ENCODE measurements at places on chromosomes 6 and 20.
A peak's percentile ranks its signal among the peaks of the same experiment; 100 is the strongest.

DNA sequence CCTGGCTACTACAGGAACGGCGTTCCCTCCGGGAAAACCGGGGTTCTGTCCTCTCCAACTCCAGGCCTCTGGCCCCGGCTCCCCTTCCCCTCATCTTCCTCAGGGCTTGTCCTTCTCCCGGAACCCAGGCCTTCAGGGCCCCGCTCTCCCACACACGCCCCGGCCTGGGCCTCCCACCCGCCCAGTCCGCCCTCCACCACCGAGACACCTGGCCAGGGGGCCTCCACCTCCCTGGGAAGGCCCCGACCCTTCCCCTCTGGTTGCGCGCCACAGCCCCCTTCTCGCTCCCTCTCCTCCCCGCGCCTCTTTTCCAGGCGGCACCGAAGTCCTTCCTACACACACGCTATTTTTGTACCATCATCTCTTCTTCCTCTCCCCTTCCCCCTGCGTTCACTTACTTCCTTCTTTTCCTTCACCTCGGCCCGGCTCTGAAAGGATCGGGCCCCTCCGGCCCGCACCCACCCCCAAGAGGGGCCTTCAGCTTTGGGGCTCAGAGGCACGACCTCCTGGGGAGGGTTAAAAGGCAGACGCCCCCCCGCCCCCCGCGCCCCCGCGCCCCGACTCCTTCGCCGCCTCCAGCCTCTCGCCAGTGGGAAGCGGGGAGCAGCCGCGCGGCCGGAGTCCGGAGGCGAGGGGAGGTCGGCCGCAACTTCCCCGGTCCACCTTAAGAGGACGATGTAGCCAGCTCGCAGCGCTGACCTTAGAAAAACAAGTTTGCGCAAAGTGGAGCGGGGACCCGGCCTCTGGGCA, 1.3 kb upstream of the SIRPA start:
- DNase-seq: no peak

- no peak for DNase-seq
Measured at GRCh38 chr6:77341058-77341986, 122.0 kb downstream of the HTR1B start.

- no peak for DNase-seq
Measured at GRCh38 chr6:11659757-11660156, 118.8 kb downstream of the ADTRP start.

DNA sequence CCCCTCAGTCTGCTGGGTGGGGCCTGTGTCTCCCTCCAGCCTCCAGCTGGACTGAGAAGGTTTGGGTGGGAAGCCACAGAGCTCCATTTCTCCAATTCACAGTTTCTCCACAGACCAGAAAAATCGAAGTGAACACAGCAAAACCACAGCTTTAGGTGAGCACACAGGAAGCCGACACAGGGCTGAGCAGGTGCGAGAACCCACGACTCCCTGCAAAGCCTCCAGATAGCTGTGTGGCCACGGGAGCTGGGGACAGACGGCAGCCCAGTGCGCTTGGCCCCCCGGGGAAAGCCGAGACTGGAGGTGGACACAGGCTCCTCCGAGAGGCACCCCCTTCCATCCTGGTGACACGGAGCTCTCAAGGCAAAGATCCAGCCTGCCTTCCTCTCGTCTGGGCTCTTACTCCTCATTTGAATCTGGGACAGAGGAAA, 29.0 kb upstream of the MPC1 start:
- DNase-seq: peak; percentile 20

DNA sequence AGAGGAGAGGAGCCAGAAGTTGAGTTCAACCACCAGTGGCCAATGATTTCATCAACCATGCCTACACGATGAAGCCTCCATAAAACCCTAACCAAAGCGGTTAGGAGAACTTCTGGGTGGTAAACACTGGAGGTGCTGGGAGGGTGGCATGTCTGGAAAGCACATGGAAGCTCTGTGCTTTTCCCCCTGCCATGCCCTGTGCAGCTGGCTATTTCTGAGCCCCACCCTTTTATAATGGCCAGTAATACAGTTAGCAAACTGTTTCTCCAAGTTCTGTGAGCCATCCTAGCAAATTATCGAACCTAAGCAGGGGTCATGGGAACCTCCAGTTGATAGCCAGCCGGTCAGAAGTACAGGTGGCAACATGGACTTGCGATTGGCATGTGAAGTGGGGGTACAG, 147.8 kb upstream of the INSM1 start:
- no peak for DNase-seq

DNA sequence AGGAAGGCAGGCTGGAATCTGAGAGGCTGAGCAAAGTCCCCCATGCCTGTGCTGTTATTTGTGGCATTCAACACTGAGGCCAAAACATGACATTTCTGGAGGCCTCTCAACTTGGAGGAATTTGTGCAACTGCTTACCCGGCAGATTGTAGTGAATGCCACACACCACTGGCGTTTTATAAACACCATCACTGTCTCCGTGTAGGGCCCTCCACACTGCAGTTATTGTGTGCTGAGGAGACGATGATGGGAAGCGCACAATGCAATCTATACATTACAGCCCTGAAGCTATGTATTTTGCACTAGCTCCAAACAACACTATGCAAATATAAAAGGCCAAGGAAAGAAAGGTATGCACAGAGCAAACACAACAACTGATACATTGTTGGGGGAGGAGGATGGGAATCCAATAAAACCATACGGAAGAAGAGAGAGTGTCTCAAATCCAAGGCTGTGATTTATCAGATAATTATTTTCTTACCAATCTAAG, 106.5 kb downstream of the SMLR1 start:
- DNase-seq: no peak

- no peak for DNase-seq
Measured at GRCh38 chr6:38225766-38226165, 406.2 kb downstream of the ZFAND3 start.

GRCh38 chr6:133757335-133757734, 131.6 kb upstream of the TCF21 start:
- DNase-seq: no peak

- DNase-seq: peak; percentile 64
Measured at GRCh38 chr6:37514321-37514771, 14.7 kb upstream of the CCDC167 start.

- DNase-seq: no peak
Measured at GRCh38 chr6:43699564-43700186, 12.1 kb upstream of the MRPS18A start.

DNA sequence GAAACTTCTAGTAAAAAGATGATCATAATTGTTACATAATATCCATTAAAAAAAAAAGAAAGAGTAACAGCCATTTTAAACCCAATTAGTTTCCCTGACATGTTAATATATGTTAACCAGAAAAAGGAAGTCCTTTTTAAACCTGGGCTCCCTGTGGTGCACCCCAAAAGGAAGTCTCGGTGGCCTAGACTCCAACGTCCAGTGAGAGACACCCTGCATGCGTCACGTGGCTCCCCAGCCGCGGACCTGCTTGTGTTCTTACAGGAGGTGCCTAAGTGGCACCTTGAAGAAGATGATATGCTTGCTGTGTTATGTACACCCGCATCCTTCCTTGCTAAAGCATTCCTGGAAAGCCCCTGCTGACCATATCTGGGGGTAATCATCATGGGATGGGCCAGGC, 50.1 kb downstream of the FOXC1 start:
- no peak for DNase-seq

DNA sequence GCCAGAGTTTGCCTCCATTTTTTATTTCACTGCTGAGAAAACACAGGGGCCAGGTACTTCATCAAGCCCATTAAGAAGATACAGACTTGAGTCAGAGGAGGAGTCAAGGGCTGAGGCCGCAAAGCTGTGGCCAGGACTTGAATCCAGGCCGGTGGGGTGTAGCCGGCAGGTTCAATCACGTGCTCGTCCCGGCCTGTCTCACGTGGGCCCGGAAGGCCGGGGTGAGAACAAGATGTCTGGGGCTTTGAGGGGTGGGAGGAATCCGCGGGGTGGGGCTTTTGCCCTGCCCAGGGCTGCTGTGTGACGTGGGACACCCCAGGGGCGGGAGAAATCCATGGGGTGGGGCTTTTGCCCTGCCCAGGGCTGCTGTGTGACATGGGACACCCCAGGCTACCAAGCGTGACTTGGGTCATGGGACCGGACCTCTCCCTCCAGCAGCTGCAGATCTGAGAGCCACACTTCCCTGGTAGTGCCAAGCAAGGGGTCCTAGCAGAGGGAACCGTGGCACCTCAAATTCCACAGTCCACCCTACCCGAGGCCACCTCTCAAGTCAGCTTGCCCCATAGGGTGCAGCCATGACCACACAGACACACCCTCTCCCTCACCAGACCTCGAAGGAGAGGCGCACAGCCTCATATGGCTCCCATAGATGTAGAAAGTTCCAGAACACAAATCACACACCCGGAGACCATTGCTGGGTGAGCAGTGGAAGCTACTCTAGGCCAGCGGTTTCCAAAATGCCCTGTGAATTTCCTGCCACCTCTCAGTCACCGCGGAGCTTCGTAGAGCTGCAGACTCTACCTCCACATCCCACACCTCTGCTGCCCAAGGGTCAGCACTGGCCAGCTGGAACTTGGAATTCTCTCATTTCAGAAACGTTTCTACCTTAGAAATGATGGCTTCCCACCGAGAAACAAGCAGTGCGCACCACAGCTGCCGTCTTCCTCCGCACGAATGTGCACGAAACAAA, 156.1 kb downstream of the DLL1 start:
- DNase-seq: no peak

DNA sequence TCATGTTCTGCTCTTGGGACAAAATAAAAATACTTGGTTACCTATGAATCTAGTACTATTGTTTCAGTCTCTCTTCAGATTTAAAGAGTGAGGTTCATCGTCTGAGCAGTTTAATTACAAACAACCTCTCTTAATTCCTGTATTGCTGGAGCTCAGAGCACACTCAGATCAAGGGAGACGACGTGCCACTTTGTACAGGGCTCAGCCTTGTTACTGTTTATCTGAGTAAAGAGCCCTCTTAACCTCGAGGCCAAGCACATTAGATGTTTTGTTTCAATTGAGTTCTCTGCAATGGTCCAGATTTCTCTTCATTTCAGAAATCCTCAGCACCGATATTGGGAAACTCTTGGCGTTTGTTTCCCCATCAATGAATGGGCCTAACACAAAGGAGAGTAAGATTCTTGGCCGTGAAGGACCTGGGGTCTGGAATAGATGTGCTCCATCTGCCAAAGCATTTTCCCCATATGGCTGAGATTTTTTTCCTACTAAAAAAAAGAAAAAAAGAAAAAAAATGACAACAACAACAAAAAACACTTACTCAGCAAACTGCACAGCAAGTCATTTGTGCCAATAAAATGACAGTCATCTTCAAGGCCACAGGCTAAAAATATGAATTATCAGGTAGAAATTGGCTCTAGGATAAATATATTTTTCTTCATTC, 82.6 kb upstream of the CCN6 start:
- no peak for DNase-seq

GRCh38 chr6:12472601-12473038, 182.5 kb downstream of the EDN1 start:
- no peak for DNase-seq

- no peak for DNase-seq
Measured at GRCh38 chr6:154356690-154357089, at the start of gene IPCEF1. Gene IPCEF1 (minus strand): TSS chr6:154356803. CDS start chr6:154265947, 90,856 bp downstream.

- DNase-seq: no peak
Measured at GRCh38 chr6:120648713-120649112, 685.6 kb downstream of the TBC1D32 start.

DNA sequence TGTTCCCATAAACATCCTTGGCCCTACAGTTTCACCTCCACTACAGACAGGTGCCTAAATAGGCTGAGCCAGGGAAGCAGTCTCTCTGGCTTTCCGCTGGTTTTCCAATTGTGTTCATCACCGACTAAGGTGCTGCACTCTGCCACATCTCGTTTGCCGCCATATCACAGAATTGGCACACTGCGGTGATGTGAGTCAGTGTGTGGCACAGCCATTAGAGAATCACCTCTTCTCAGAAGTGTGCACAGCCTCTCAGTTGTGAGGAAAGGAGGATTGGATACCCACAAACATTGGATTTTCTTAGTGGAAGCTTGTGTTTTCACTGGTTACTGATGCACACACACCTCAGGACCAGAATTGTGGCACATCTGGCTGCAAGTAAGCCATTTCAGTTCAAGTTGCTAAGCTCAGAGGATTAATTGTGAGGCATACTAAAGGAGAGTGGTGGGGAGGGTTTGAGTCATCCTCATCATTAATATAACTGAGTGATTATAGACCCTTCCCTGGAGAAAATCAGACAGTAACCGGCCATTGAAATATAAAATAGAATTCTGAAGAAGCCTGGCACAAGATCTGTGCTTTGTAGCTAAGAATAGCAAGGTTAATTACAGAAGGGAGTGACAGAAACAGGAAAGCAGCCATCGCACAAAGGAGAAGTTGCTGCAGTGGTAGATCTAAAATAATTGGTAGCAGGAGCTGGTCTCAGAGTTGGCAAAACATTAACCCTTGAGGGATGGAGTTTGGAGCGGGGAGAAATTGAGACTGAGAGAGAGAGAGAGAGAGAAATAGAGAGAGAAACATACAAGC, 506.9 kb downstream of the LMBRD1 start:
- DNase-seq: no peak

DNA sequence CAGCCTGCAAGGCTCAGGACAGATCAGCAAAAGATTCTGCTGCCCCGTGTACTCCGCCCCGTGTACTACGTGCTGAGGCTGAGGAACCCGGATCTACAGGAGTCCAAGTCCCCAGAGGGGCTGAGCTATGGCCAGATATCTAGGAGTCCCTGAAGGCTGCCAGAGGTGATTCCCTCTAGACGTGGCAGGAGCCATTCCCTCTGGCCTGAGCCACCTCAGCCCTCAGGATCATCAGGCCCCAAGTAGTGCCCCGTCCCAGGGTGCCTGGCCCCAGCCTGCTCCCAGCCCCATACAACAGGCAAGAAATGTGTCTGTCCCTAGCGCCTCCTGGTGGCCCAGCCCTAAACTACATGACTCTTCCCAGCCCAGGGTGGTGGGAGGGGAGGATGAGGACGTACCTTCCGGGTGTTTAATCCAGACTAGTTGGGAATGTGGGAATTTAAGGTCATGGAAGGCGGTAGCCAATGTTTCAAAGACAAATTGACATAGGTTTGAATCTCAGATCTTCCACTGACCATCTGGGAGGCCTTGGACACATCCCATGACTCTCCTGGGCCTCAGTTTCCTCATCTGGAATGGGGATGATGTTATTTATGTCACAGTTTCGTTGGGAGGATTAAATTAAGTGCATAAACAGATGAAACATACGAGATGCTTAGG, 49.4 kb upstream of the PTPN1 start:
- DNase-seq: peak; percentile 85

GRCh38 chr6:105799056-105799455, 287.1 kb upstream of the PRDM1 start:
- no peak for DNase-seq

DNA sequence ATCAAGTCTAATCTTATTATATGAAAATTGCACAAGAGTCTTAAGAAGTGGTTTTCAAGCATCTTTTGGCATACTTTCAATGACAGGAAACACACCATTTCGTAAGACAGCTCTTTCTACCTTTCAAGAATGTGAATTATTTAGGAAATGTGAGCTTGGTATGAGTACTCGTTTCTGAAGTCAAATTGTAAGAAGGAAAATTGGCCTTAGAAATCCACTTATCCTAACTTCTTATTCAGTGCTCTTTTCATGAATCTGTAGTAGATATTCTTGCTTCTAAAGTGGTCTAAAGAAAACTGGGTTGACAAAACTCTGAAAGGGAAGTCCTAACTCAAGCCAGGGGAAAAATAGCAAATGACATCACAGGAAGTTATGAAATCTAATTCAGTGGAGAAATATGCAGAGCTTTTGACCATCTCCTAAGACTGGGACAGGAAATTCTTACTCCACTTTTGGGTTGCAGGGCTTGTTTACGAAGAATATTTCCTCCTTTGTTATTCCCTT, 38.5 kb upstream of the OGFRL1 start:
- no peak for DNase-seq

All from stimulated activated CD4-positive, alpha-beta T cell treated with anti-CD3 and anti-CD28 coated beads, Interleukin-4, amount 100 ng/mL, for 24 hours (primary cell).